ENCODE measurements at places on chromosomes 4 and X.

DNA sequence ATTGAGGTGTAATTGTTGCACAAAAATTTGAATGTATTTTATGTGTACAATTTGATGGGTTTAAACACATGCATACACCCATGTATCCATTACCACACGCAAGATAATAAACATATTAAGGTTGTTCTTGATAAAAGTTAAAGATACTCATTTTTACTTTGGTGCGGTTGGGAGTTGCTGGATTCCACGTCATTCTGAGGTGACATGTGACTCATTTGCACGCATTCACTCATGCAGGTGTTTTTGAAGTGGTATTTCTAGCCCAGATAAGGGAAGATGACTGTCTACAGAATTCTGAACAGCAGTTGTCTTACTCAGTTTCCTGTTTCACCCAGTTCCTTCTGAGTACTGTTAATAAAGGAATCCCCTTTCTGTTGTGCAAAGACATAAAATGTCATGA lies 142.0 kb downstream of the RTL3 start:
- no peak for DNase-seq

GRCh38 chrX:38805432-38806389 lies 4.5 kb downstream of the MID1IP1 start:
- DNase-seq = no peak

DNA sequence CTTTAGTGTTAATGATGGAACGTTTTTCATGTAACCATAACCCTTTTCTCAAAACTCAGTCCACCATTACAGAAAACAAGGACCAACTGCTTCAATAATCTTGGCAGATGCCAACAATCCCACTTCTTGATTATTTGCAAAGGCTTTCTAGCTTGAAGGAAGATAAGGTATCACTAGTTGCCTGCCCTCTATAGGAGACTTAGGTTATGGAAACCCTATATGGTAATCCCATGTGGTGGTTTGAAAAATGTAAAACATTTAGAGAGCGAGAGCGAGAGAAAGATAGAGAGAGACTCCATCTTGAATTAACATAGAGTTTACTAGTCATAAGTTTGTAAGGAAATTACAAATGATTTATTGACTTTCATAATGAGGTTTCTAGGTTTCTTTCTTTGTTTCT lies 1627.5 kb upstream of the TENM3 start:
- DNase-seq = no peak

GRCh38 chr4:148075438-148075837 lies 343.6 kb downstream of the ARHGAP10 start:
- no peak for DNase-seq

DNA sequence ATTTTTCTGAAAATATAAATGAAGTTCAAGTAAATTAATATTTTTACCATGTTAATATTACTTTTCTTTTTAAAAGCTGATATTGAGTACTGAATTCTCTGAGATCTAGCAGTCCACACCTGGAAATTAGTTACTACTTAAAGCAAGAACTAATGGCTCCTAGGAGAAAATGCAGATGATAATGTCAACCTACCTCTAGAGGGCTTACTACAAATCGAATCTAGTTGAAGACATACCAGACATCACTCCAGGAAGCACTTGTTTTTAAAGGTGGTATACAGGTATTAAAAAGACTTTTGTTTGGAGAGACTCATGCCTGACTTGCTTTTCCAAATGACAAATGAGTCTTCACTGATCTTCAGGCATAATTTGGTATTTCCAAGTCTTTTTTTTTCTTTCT lies 516.4 kb upstream of the BOD1L1 start:
- no peak for DNase-seq

DNA sequence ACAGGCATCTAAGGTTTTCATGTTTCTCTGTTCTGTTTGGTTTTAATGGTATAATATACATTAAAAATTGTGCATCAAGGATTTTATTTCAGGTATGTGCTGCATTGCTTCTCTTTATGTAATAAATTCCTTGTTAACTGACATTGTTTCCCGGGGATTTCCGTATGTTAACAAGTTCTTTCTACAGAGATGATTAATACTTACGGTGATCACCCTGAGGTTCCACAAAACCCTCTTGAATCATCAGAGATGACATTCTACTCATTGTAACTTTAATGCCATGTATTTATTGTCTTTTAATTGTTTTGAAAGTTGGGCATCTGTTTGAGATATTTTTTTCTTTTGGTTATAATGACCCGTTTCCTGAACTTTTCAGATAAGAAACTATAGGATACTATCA lies 37.5 kb downstream of the ARHGAP10 start:
- DNase-seq = no peak

GRCh38 chr4:153004081-153004850 lies 68.1 kb downstream of the FHDC1 start:
- DNase-seq = no peak

DNA sequence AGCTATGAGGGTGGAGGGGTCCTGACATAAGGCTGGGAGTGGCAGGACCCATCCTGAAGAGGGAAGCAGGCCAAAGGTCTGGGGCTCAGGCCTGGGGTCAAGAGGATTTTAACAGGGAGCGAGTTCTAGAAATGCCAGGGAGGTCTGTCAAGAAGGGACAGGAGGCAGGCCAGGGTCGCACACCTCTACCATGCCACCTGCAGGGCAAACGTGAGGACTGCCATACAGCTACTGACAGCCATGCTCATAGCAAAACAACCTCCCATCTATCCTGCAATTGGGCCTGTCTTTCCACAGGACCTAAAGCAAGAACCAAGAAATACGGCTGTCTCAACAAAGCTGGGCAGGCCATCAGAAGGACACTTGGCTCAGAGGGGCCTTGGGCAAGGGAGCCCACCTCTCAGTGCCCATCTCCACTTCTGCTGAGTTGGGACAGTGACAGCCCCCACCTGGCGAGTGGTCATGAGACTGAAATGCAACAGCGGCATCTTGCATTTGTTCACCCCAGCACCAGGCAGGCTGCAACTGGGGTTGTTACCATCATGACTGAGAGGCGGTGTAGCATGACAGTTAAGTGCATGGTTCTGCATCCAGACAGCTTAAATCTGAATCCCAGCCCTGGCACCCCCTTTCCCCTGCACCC lies 92.7 kb downstream of the WFS1 start:
- no peak for DNase-seq

- no peak for DNase-seq
Observed at GRCh38 chr4:2648159-2648814, 107.8 kb downstream of the TNIP2 start.

DNA sequence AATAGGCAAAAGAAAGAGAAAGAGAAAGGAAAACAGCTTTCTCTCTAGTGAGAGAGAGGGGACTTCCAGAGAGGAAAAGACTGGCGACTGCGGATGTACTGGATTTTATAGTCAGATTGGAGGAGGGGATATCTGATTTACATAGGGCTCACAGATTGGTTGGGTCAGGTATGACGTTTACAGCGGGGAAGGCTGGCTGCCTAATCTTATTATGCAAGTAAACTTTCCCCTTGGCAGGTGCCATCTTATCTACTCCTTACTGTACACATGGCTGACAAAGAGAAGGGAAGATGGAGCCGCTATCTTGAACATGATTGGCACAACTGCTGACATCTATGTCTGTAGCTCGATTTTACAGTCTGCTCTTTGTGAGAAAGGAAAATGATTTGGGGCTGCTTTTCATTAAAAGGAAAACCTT lies 25.4 kb downstream of the RBPJ start:
- no peak for DNase-seq

DNA sequence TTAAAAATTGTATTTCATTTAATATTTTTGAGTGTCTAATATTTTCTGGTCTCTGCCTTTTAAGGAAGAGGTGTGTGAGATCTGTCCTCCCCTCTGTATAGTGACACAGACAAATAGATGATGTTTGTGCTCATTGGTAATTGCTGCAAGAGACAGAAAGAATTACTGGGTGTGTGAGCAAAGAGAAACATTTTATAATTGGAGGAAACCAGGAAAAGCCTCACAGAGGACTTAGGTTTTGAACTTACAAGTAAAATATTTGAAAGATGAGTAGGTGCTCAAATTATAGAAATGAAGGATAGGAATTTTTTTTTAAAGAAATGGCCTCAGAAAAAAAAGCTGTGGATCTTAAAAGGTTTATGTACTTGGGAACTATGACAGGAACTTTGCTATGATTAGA lies 149.8 kb downstream of the SPCS3 start:
- DNase-seq = no peak

DNA sequence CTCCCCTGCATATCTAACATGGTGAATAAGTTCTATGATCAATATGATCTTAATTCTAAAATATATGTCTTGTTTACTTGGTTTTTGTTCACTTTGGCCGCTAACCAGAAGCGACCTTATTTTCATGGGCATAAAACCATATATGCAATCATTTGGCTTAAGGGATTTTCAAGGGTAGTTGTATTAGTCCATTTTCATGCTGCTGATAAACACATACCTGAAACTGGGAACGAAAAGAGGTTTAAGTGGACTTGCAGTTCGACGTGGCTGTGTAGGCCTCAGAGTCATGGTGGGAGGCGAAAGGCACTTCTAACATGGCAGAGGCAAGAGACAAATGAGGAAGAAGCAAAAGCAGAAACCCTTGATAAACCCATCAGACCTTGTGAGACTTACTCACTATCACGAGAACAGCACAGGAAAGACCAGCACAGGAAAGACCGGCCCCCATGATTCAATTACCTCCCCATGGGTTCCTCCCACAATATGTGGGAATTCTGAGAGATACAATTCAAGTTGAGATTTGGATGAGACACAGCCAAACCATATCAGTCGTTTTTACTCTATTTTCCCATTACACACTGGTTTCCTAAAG lies 114.3 kb upstream of the CPEB2 start:
- no peak for DNase-seq

- DNase-seq = no peak
Observed at GRCh38 chr4:11843340-11843739, 414.6 kb upstream of the HS3ST1 start.

DNA sequence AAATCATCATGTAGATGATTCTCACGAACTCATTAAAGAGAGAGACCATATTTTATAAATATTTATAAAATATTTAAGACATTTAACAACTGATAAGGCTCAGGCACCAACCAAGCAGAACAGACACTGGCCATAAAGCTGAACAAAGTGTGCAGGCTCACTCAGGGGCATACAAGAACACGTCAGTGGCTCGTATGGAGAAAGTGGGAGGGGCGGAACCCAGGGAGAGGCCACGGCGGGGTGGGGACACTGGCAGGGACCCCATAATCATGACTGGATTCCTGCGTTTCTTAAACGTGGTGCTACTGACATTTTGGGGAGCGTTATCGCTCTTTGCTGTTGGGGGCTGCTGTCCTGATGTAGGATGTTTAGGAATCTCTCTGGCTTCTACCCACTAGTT lies 31.3 kb upstream of the FAT1 start:
- no peak for DNase-seq

DNA sequence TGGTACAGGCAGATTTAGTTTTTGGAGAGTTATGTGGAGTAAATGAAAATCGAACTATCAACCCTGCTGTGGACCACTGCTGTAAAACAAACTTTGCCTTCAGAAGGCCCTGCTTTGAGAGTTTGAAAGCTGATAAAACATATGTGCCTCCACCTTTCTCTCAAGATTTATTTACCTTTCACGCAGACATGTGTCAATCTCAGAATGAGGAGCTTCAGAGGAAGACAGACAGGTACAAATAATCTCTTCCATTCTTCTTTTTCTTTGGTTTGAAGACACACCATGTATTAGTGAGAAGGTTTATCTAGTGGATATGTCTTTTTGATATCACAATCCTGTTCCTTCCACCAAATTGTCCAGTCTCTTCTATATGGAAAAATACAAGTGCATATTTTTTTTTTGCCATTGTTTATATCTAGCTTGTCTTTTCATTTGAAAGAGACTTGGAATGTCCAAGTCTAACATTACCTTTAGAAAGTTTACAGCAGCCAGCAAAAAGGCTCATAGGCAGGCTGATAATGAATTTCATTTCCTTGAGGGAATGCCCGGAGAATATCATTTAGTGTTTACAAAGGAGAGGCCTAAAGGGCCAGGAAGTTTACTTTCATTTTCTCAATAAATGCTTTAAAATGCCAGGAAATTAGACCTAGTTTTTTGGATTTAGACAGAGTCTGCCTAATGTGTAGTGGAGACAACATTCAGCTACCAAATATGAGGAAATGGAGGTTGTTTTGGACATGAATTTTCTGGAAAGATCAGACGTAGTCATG lies 18.6 kb downstream of the AFM start:
- no peak for DNase-seq

GRCh38 chrX:109863811-109864210 lies 130.8 kb upstream of the ACSL4 start:
- no peak for DNase-seq

- DNase-seq = no peak
Observed at GRCh38 chr4:84917869-84918600, 48.5 kb downstream of the WDFY3 start.

DNA sequence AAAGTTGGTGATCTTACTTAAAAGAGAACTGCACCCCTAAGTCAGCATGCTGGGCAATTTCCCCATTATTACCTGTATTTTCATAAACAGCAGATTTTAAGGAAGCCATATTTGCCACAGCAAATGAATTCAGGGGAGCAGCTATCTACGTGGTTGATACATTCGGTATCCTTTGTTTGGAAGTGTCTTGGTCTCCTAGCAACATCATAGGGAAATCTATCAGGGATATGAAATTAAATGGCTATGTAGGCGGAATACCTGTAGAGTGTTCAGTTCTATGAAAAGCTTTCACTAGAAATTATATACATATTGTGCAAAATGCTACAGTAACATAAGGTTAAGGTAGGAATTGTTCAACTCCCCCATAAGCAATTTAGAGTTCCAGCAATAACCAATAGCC lies 157.2 kb upstream of the EMCN start:
- DNase-seq = no peak

GRCh38 chrX:42837747-42838146 lies 59.8 kb upstream of the PPP1R2C start:
- peak; percentile 0 for DNase-seq

- DNase-seq = no peak
Observed at GRCh38 chrX:31429915-31430314, 358.1 kb upstream of the FTHL17 start.

DNA sequence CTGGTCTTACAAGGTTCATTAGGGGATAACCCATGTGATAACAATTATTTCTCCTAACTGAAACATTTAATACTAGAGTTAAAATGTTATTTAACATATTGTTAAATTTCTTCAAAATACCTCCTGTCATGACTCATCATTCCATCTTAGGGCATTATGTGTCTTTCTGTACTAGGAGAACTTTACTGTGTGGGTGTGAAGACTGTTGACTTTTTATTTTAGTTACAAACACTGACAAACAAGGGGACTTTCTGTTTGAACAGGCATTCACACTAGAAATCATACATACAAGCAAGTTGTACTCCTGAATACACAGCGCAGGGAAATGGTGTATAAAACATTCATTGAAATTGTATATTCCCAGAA lies 175.9 kb downstream of the FBXW7 start:
- peak; percentile 0 for DNase-seq

GRCh38 chr4:105599932-105600655 lies 47.7 kb downstream of the ARHGEF38 start:
- no peak for DNase-seq

- no peak for DNase-seq
Observed at GRCh38 chr4:10087152-10087791, 29.3 kb downstream of the WDR1 start.
